Caudate nucleus (tissue), 63 donors: ENCODE measurements at places on chromosomes 6 and 20.
A peak's percentile ranks its signal among the peaks of the same experiment; 100 is the strongest.

DNA sequence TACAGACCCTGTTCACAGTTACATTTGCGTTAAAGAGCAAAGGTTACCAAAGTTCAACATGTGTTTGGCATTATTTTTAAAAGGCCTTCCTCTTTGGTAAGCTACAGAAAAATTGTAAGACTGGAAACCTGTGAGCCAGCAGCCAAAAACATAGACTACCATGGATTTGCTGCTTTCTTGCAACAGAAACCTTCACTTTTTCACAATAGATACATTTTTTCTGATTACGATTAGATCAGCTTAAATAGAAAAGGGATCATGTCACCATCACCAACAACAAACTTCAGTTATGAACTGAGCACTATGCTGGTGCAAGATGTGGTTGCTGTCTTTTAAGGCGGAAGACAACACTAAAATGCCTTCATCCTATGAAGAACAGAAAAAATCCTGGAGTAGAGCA, 112.3 kb upstream of the MARCKS start:
- no peak for DNase-seq

DNA sequence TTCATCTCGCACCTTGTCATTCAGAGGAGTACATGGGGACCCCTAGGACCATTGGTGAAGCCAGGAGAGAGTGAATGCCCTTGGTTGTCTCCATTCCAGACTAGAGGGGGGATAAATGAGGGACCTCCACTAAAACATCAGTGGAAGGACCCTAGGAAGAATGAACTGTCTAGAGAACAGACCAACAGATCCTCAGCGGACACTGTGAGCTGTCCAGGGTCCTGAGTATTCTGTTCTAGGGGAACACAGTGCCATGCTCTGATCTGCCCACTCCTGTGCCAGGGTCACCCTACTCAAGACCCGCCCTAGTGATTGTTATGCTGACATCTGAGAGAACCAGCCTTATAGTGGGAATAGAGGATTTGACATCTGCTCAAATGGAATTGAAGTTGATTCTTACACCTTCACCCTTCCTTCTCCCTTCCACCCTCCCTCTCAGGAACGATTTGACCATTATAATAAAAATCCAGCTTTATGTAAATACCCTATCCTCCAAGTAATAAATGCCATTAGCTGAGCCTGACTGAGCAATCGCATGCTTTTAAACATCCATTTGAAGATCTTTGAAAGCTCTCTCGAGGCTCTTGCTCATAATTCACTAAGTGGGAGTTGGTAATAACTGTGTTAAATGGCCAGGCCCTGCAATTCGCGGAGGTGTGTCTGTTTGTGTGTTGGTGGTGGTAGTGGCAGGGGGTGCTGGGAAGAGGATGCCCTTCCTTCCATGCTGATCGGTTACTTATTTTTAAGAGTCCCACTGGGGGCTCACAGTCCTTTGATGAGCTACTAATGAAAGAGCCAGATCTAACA, 43.6 kb upstream of the SLC32A1 start:
- DNase-seq, result no peak

DNA sequence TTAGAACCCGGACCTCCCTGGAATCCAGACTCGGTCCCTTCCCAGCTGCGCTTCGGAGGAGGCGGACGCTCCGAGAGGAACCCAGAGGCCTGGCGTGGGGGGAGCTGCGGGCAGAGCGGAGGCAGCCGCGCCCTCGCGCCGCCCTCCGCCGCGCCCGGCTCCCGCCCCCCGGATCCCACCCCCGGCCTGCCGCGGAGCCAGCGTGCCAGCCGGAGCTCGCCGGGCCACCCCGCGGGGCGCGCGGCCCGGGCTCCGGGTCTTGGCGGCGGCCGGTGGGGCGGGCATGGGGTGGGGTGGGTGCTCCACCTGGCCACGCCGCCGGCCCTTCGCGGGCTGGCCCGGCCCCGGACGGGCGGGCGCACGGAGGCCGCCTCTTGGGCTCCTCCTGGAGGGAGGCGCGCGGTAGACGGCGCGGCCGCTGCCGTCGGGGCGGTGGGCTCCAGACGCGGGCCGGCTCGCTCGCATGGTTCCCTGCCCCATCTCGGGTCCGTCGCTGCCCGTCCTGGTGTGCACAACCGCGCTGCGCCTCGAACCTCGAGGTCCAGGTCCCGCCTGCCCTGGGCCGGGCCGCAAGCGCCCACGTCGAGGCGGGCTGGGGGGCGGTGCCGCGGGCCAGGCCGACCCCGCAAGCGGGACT, 592 bp upstream of the CDYL start:
- peak; percentile 36 for DNase-seq

DNA sequence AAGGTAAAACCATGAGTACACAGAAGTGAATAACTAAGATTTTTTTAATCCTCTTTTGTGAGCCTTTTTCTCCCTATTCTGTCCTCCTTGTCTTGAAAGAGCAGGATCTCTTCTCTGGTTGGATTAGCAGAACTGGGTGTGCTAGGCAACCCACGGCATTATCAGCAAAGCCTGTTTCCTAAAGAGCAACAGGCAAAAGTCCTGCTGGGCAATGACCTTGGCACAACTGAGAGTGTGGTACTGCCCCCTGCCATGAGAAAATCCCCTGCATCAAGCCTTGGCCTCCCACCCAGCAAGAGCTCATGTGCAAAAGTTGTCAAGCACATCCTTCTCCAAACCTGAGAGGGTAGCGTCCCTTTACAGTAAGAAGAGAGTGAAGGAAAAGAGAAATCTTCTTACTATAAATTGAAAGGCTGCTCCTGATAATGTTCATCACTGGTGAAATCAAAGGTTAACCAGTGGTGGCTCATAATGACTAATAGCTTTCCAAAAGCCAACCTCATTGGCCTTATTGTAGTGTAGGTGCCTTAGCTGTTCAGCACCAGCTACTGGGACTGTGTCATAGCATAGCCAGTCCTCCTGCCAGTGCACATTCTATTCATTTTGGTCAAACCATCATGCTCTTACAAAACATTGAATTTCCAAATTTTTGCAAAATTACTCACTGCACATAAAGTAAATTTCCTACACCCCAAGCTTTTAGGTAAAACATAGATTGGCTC, 17.1 kb downstream of the KIF6 start:
- no peak for DNase-seq

GRCh38 chr6:5728351-5729079, 278.2 kb downstream of the NRN1 start:
- no peak for DNase-seq

GRCh38 chr6:28600245-28600644, 74.6 kb downstream of the GPX5 start:
- DNase-seq, result no peak

DNA sequence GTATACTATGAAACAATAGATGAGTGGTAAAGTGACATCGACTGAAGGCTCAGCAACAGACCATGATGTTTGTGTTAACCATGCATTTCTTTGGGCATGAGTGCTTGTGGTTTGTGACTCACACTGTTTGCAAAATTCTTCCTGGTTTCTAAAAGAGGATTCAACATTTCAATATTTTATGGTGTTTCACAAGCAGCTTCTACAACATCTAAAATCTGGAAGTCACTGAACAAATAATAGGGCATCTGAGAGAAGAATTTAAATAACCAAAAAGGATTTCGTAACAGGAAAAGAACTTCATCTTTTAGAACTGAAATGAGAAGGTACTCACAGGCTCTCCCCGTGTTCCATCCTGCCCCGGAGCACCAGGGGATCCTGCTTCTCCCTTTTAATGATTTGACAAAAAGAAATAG, 146.2 kb downstream of the COL21A1 start:
- DNase-seq, result no peak

GRCh38 chr6:39080246-39080875, 31.8 kb downstream of the GLP1R start:
- DNase-seq, result no peak

DNA sequence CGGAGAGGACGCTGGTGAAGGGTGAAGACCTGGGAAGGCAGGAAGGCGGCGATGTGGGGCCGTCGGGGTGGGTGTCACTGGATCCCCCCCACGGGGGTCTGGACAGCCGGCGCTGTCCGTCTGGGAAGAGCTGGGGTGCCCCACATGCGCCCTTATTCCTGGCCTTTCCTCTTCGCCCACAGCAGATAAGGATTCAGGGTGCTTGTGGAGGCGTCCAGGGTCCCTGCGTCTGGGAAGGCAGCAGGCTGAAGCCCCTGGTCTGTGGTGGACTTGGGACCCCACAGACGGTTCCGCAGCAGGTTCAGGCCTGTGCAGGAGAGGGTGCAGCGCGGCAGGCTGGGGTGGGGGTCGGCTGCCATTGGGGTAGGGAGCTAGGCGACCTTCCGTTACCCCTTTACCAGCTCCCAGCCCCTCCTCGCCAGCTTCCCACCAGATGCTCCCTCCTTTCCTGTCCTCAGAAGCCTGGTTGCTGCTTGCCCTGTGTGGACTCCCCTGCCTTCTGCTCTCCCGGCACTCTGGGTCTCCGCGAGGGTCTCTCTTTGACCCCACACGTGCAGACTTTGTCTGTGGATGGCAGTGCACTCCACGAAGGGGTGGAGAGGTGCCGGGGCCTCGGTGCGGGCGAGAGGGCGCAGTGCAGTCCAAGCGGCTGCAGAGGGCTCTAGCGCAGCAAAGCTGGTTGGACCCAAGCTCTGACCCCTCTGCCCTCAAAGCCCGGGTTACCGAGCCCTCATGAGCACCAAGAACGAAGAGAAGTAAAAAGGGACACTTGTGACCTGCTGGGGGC, 2.1 kb upstream of the GATA5 start:
- DNase-seq, result no peak

- DNase-seq, result no peak
These were observed 109.3 kb upstream of the DST start for GRCh38 chr6:56752009-56752408.

- DNase-seq, result no peak
These were observed 32.1 kb upstream of the PPP1R3G start for GRCh38 chr6:5053038-5053437.

DNA sequence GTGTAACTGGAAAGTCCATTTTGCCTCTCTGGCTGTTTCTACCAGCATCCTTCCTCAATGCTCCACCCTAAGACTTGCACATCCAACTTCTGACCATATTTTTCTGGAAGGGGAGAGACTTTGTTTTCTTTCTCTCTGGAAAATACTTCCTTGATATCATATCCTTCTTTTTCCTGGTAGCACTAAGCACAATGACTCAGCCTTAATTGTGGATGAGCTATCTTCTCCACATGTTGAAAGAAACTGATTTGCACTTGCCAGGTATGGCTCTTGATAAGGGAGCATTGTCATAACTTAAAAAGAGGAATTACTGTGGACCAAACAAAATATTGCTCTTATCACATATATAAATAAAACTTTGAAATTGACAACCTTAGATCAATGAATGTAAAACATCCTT, 30.1 kb upstream of the IBTK start:
- no peak for DNase-seq

DNA sequence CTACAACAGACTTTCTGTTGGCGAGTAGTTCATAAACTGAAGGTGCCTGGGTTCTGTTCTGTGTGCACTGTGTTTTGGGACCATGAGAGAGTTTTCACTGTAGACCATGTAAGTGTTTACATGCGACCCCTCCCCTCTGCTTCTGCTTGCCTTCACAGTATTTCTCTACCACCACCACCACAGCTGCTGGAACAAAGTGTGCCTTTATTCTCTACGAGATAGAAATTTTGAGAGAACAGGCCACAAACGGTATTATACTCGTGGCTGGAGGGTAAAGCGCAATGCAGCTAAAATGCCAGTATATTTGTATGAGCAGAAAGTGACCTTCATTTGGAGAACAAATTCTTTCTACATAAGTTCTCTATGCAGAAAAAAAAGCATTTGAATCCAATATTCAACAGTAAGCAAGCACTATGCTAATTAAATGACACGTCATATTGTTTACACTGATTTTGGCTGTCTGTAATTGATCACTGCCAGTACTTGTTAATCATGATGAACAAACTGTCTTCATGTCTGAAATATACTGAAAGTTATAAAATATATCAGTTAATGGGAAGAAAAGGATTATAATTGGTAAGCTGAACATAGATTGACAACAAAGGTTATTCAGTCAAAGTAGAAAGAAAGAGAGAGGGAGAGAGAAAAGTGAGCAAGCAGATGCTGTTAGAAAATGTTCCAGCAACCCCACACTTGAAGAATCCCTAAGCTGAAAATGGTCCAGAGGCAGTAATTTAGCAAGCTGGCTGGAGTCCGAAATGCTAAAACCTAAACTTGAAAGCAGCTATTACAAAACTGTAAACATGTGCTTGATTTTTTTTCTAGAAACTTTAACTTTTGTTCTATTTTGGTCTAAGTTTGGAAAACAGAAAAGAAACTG, 8.8 kb downstream of the CLDN20 start:
- DNase-seq, result no peak

- DNase-seq, result no peak
These were observed 653 bp downstream of the LMBRD1 start for GRCh38 chr6:69796073-69796641.

DNA sequence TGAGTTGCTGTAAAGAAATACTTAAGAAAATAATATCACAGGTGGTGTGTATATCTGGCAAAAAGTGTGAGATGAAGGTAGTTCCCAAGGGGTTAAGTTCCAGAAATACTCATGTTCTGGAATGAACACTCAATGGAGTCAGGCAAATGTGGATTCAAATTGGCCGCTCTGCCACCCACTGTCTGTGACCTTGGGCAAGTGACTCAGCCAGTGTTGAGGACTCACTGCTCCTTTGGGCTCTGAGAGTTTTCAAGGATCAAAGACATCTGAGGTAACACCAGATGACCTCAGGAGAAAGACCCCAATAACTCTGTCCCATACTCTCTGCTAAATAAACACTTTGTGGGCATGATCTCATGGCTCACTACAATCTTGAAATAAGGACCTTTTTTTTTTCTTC, 59.2 kb upstream of the EYA2 start:
- no peak for DNase-seq

DNA sequence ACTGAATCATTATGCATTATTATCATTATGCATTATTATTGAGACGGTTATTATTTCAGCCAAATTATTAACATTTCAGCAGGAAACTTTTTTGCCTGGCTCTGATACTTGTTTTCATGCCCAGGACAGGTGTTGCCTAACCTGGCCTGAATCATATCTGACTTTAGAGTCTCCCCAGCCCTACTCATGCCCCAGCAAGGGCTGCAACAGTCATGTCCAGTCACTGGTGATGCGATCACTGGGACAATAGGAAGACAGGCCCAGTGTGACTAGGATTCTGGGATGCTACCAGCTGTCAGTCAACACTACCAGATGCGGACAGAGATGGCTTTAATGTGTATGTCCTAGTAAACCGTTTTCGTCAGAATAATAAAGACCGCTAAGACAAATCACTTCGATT, 285.0 kb downstream of the KHDC1L start:
- DNase-seq, result no peak

- DNase-seq, result no peak
These were observed 13.7 kb upstream of the COL19A1 start for GRCh38 chr6:69852706-69853105.

- DNase-seq, result no peak
These were observed 616.4 kb upstream of the AGPAT4 start for GRCh38 chr6:161890133-161890831.

GRCh38 chr20:59405226-59406200, 105.1 kb downstream of the EDN3 start:
- no peak for DNase-seq

DNA sequence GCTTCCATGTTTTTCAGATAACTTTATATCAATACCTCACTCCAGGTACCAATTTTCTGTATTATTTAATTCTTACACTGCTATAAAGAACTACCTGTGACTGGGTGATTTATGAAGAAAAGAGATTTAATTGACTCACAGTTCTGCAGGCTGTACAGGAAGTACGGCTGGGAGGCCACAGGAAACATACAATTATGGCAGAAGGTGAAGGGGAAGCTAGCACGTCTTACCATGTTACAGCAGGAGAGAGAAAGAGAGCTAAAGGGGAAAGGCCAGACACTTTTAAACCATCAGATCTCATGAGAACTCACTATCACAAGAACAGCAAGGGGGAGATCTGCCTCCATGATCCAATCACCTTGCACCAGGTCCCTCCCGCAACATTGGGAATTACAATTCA, 119.1 kb upstream of the BMP5 start:
- DNase-seq, result no peak

- DNase-seq, result no peak
These were observed 22.8 kb upstream of the SLC17A4 start for GRCh38 chr6:25731721-25732120.
